Activated T-helper 1 cell treated with Interleukin-2 at 50 U/mL for 16 hours (primary cell): ENCODE measurements at places on chromosomes 7 and 10.

GRCh38 chr7:109735881-109736280, 1166.2 kb downstream of the DNAJB9 start:
- no peak for DNase-seq

DNA sequence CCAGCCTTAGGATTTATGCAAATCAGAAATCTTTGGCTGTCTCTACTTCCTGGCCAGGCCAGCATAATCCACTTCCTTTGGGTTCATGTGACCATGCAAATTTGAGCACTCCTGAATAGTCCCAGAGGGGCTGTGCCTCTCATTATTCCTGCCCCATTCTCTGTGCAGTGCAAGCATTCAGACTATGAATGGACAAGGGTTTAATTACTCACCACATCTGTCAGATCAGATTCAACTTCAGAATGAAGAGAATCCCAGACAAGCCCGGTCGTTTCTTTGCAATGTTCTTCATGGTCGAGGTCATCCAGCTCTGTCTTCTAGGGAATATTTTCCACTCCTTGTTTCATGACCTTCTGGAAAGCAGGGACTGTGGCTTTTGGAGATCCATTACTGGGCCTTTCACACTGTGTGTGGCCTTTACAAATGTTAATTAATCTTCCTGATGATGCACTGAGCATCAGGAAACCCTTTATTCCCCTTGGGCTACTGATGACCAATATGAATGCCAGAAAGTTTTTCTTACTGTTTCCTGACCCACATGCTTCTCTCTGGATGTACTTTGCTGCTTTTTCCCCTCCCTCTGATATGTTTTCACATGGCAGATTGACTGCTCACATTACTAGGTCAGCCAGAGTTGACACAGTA, 217.6 kb upstream of the TCF7L2 start:
- no peak for DNase-seq

DNA sequence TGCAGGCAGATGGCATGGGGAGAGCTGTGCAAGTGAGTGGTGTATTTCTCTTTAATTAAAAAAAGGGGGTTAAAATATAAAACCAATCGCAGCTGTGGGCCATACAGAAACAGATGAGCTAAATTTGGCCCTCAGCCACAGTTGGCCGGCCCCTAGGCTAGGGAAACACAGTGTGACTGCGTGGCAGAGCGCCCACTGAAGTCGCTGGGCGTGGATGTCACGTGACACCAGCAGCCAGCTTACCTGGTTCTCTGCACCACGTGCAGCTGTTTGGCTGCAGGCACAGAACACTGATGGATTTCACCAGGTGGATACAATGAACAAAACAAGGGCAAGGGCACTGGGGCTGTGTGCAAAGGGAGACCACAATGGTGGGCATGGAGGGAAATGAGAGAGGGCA, 119.3 kb upstream of the ZNF746 start:
- DNase-seq: no peak

DNA sequence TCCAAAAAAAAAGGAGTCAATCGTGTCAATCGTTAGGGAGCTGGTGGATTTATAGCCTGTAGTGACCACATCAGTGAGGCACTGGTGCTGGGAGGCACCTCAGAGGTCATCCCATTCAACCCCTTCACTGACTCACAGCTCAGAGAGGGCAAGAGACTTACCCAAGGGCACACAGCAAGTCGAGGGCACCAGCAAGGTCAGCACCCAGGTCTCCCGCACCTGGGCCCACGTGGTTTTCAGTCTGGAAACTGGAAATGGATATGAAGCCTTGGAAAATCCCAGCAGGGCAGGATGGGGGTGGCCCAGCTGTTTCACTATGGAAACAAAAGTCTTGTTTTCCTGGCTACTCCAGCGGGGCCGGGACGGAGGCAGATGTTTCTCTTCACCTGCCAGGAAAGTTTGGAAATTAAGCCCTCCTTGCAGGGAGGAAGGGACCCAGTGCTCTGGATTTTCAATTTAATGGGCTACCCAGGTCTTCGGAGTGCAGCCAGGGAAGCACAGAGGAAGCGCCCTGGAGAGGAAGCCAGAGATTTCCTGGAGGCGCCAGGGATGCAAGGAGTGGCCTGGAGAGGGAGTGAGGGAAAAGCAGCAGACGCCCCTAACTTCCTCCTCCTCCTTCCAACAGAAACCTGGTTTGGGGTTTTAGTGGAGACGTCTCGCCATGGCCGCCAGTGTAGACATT, 157.2 kb upstream of the TNRC18 start:
- no peak for DNase-seq

- DNase-seq: no peak
Measured at GRCh38 chr10:119420950-119421875, 121.3 kb downstream of the RGS10 start.

- DNase-seq: no peak
Measured at GRCh38 chr7:139886206-139886605, 57.1 kb downstream of the TBXAS1 start.

DNA sequence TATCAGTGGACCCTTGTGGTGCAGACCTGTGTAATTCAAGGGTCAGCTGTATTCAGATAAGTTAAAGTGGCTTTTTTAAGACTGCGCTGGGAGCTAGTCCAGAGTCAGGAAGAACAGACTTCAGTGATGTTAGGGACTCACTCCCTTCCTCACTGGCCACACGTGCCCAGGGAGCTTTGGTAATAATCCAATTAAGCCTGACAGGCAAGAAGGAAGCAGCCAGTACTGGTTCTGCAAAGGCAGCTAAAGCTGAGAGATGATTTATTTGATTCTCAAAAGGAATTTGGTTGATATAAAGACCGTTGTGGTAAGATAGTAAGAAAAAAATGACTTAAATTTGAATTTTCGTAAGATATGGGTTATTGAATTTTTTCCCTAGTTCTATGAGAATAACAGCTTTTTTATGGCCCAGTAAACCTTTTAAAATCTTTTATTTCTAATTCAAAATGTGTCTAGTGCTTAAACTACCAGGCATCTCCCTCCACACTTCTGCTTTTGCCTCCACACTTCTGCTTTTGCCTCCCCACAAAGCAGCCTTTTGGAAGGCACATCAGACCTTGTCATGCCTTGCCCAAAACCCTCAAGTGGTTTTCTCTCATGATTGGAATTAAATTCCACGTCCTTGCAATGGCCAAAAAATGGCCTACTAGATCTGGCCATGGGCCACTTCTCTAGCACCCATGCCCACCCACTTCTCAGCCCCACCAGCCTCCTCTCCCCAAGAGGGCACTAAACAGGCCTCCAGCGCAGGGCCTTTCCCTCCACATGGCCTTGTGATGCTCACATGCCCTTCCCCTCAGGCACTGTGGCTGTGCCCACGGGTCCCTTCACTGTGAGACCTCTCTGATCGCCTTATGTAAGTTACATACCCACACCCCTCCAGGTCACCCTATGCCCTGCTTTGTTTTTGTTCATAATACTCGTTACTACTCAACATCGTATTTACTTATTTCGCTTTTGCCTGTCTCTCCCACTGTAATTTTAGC, 92.5 kb downstream of the POU6F2 start:
- no peak for DNase-seq

- DNase-seq: no peak
Measured at GRCh38 chr10:23408330-23408976, 30.4 kb upstream of the OTUD1 start.

DNA sequence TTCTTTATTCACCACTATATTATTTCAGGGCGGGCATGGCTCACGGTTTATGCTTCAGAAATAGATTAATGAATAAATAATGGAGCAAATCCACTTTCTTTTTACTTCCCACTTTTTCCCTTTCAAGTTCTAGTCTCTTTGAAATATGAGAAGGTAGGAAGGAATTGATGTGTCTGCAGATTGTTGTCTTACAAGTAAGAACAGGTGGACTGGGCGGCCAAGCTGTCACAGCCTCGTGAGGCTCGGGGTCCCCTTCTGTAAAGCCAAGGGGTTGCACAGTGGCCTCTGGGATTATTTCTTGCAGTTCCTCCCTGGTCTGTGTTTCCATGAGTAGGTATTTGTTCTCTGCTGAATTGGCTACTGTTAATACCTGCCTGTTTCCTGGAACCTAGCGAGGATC, 11.2 kb downstream of the VWA2 start:
- DNase-seq: no peak

DNA sequence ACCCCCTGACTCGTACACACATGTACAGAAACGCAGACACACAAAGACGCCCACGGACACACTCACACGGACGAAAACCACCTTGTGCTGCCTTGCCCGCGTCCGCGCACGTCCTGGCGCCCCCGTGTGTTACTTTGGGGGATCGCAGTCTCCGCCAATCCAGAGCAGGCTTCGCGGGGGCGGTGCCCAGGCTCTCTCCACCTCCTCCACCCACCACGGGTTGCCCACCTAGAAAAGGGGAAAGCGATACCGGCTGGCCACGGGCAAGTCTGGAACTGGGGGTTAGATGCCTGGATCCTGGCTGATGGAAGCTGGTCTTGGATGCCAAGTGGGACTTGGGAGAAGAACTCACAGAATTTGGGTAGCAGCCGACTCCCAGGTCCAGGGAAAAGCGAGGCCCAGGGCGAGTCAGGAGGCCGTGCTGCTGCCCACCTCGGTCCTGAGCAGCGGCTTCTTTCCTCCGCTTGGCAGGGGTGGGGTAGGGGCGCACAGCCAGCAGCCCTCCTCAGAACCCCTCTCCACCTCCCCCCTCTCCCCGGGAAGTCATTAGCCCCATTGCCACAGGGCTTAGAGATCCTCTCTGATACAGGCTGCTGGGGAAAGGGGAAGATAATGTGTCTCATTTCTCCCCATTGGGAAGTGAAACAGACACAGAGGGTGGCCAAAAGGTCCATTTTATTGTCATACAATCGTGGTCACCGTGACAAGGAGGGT, 4.6 kb upstream of the VGF start:
- peak; percentile 63 for DNase-seq

- no peak for DNase-seq
Measured at GRCh38 chr7:106588422-106589197, 72.3 kb downstream of the CCDC71L start.

GRCh38 chr10:70493660-70494234, 15.2 kb downstream of the PALD1 start:
- no peak for DNase-seq

- no peak for DNase-seq
Measured at GRCh38 chr7:118949031-118949430, 724.5 kb downstream of the ANKRD7 start.

DNA sequence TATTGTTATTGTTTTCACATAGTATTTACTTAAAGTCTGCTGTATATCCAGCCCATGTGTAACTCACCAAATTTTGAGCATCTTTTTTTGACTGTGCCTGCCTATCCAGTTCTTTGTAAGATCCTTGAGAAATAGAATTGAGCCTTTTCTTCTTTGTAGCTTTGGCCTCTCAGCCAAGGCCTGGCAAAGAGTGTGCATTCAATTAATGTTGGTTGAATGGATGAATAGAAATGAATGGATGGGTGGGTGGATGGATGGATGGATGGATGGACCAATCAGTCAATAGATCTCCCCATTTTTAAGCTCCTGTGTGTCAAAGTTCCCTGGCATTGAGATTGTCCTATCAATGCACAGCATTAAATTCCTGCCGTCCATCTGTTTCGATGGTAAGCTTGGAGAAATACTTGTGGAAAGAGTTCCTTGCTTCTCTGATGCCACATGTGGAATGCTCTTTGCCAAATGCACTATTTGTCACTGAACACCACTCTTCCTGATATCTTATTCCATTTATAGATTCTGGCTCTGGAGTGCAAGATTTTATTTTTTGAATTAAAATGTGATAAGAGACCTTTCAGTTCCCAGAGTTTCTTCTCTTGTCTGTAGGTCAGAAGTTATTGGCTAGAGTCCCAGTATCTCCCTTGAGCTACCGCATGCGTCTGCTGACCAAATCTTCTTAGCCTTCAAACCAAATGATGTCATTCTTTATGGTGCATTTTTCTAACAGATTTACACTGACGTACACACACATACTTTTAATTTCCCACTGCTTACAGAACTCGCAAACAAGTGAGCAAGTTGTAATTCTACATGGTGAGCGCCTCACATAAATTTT, 20.7 kb upstream of the ADRB1 start:
- no peak for DNase-seq

DNA sequence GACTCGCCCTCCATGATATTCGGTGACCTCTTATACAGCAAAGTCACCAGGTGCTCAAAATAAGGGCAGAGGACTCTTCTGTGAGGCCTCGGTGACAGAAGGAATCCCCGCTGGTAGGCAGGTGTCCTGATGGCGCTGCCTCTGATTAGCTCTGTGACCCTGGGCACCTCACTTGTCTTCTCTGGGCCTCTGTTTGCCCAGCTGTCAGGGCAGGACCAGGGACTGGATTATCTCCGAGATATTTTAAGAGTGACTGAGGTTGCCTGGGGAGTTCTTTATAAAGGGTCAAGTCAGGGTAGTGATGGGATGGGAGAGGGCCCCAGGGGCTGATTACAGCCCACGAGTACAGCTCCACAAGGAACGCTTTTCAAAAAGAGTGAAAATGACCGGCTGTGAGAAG, 70.9 kb upstream of the SAMD8 start:
- DNase-seq: no peak

DNA sequence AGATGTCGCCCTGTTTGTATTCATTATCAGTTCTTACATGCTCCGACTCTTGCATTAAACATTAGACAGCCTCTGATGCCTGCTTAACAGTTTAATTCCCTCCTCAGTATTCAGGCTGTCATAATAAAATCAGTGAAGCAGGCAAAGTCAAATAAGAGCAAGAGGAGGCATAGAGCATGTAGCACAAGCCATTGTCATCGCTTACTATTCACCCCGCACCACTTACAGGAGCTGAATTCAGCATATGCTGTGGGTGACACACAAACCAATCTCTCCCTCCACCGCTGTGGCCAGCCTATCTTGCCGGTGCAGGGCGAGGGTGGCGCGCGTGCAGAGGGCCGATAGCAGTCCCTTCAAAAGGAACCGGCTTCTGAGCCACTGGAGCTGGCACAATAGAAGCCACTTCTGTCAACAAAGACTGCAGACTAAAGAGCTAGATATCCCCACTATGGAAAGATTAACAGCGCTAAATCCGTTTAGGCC, 433.2 kb upstream of the MGMT start:
- no peak for DNase-seq

DNA sequence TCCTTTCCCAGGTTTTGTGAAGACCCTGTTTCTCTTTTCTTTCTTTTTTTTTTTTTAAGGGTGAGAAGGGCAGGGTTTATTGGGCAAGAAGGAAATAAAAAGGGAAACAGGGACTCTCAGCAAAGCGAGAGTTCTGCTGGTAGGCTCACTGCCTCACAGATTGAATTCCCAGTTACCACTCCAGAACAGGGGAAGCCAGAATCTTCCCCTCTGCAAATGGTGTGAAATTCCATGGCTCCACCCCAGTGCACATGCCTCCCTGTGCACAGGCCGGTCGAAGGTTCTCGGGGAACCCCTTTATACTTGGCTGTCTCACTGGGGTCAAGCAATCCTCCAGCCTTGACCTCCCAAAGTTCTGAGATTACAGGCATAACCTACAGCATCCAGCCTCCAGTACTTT, 10.5 kb upstream of the GUSB start:
- DNase-seq: no peak

GRCh38 chr7:50926049-50926448, 143.4 kb upstream of the GRB10 start:
- no peak for DNase-seq
